HS-27A (cell line): ENCODE measurements at places on chromosomes 5 and 9.

- DNase-seq, result no peak
These were observed 156.4 kb upstream of the RASEF start for GRCh38 chr9:83219154-83219923.

GRCh38 chr5:6899221-6899620 lies 186.0 kb downstream of the TENT4A start:
- DNase-seq, result no peak

- no peak for DNase-seq
These were observed 219.9 kb upstream of the NREP start for GRCh38 chr5:111976705-111977435.

DNA sequence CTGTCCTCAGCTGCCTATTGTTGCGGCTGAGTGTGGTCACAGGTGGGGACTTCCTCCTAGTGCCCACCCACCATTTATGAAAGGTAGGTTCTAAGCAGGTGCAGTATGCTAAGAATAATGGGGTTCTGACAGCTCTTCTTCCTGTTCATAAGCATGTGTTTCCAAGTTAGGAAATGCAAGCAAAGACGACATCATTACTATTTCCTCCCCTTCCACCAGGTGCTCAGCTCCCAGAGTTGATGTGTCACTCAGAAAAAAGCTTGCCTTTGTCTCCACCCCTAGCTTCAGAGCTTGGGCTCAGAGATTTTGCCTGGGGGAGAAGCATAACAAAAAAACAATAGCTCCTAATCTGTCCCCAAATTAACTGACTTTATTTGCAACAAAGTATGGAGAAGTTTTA lies 1076.7 kb downstream of the NR2F1-AS1 start:
- DNase-seq, result no peak

GRCh38 chr9:12954441-12954840 lies 179.6 kb downstream of the LURAP1L start:
- no peak for DNase-seq

GRCh38 chr9:126448136-126448535 lies 121.5 kb downstream of the MVB12B start:
- DNase-seq, result no peak

GRCh38 chr9:71897577-71897976 lies 13.4 kb downstream of the ABHD17B start:
- no peak for DNase-seq

DNA sequence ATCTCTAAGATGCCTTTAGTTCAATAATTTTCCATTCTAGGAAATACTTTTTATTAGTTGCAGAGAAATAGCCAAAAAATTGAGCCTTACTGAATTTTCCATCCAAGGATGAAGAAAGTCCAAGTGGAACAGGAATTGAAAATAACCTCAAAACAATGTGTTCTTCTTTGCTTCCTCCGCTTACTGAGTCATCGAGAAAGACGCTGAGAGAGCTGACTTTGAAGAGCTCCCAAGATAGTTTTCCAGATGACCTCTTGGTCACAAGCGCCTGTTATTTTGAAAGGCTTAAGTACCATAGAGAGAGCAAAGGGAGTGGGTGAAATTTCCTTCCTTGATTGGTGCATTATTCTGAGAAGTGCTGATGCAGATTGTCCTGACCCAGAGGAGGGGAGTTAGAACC lies 253.5 kb upstream of the ATP10B start:
- no peak for DNase-seq

GRCh38 chr5:160477266-160477970 lies 55.8 kb downstream of the PTTG1 start:
- no peak for DNase-seq

DNA sequence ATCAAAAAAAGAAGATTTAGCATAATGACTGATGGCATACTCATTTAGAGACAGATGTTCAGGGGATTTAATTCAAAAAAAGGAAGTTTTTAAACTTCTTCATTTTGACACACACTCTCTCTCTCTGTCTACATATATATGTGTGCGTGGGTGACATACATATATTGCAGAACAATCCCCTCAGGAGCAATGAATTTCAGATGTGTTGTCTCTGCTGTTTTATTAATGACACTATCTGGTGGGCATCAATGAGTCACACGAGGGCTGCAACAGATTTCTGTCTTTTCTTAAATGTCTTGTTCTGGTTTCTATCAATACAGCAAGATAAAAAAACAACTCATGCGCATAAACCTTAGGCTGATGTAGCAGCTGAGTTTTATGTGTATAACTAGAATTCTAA lies 123.5 kb upstream of the SLCO6A1 start:
- DNase-seq, result no peak

DNA sequence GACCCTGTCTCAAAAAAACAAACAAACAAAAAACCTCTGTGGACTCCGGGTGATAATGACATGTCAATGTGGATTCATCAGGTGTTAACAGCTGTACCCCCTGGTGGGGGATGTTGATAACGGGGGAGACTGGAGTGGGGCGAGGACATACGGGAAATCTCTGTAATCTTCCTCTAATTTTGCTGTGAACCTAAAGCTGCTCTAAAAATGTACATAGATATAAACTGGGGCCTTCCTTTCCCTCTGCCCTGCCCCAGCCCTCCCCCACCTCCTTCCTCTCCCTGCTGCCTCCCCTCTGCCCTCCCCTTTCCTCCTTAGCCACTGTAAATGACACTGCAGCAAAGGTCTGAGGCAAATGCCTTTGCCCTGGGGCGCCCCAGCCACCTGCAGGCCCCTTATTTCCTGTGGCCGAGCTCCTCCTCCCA lies 1.4 kb upstream of the CEL start:
- no peak for DNase-seq

DNA sequence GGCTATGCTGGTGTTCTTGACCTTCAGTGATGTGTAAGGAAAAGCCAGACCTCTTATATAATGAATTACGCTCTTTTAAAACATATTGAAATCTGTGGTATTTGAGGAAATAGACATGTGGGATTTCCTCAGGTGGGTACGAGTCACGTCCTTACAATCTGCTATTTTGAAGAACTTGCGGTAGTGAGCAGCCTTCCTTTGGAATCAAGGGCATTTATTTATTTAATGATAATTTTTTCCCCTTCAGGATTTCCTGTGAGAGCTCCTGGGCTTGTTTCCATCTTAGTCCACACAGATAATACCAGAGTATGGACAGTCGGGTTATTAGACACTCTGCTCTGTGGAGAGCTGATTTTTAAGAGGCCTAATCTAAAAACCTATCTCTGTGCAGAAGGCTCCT lies 167.9 kb downstream of the ARHGEF28 start:
- DNase-seq, result no peak

DNA sequence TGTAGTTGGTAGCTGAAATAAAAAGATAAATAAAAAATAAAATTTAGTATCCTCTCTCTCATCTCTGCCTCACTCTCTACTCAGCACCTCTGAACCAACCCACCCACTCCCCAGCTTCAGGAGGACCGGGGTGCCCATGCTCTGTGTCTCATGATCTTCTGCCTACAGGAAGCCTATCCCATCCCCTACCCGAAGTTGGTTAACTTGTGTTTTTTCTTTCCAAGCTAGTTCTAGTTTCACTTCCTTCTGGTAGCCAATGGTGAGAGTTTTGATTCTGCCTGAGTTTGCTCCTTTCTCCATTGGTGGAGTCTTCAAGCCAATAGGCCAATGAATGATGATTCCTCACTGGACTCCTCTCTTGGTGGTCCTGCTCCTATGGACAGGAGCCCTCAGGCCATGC lies 32.1 kb downstream of the SNX24 start:
- DNase-seq, result no peak

GRCh38 chr5:137360607-137361006 lies 138.5 kb downstream of the SPOCK1 start:
- no peak for DNase-seq

DNA sequence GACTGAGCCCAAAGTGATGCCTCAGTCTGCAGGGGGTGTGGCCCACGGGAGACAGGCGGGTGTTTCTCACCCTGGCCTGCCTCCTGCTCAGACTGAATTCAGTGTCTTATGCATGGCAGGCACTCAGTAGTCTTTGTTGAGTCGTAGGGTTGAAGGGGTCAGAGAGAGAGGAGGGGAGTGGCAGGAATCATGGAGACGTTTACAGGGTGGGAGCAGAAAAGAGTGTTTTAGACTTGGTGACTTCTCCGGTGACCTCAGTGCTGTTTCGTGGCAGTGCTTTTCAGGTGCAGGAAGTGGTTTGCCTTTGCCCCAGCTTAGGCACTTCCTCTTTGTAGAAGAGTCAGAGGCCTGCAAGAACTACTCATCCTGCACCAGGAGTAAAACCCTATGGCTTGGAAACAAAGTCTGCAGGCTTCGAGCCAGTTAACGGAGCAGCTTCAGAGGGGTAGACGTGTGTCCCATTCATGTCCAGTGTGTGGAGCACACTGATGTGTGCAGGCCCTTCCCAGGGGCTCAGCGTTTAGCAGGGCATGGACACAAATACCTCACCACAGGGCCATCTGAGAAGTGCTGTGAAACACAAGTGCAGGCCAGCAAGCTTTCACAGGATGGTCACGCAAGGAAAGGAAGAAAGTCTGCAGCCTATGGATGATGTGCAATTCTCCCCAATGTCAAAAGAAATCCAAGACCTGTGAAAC lies 24.5 kb upstream of the SEMA4D start:
- DNase-seq, result no peak

DNA sequence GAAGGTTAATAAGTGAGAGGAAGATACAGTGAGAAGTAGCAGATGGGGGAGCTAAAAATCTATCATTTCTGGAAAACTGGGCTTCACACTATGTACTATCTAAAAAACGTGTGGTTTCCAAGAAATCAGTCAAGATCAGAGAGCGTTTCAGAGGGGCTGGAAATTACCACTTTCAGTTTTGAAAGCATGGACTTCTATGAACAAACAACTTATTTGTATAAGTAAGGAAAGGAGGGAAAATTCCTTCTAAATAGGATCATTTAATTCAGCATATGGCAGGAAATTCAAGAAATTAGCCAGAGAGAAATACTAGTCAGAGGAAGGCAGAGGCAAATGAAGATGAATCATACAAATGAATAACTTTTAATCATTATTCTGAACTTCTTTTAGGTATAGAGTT lies 11.3 kb downstream of the TNC start:
- DNase-seq, result no peak

DNA sequence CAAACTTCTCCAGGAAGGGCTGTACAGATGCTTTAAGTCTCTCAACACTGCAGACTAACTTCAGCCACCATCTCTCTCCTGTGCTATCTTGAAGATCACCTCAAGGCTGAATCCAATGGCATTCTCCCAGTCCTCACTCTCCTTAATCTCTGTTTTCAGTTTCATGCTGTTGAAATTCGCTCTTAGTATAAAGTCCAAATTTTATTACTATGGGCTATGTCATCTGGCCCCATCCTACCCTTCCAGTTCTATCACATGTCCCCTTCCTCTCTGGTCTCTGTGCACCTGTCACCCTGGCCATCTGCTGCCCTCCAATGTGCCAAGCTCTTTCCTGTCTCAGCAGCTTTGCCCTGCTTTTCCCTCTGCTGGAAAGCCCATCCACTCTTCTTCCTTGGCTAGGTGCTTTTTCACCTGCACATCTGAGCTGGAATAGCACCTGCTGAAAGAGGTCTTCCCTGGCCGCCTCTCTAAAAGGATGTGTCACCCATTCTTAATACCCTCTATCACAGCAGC lies 284.7 kb upstream of the MAP3K1 start:
- no peak for DNase-seq

- no peak for DNase-seq
These were observed 65.2 kb downstream of the TRIO start for GRCh38 chr5:14208071-14209021.

DNA sequence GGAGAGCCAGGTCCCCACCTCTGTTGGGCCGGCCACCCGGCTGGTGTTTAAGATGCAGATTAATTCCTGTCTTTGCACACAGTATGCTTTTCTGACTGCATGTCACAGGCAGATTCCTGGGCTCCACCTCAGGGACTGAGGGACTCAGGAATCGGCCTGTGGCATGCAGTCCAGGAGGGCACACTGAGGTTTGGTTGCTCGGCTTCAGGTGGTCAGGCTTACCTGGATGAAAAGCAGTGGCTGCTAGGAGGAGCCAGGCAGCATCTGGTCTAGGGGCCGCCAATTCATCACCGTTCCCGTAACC lies 1.1 kb downstream of the WDR5 start:
- DNase-seq, result no peak

DNA sequence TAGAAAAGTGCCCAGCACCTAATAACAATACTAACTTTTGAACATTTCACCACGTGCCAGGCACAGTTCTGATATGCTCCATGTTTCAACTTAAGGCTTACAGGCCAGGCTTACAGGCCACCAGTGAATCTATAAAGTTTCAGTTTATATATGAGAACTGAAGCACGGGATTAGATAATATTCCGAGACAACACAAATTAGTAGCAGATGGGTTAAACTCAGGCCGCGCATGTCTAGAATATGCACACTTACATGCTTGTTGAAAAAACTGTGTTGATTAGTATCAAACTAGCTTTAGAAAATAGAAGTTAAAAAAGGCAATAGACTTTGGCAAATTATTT lies 587.9 kb downstream of the MTRR start:
- DNase-seq, result no peak

GRCh38 chr9:115957585-115957984 lies 196.0 kb upstream of the PAPPA start:
- DNase-seq, result no peak

DNA sequence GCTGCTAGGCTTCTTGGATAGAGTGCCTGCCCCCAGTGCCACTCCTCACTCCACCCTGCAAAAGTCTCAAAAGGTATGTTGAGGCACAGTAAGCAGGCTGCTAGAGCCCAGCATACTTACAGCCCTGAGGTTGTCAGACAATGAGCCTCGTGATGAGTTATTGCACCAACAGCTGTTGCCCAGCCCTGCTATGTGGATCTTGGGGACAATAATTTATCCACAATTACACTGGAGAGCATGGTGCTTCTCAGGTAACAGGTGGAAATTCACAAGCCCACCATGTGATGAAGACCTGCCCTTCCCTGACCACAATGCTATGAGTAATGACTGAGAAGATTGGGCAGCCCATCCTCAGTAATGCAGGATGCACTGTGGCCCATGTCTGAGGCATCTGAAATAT lies 36.5 kb downstream of the KCNIP1 start:
- no peak for DNase-seq

DNA sequence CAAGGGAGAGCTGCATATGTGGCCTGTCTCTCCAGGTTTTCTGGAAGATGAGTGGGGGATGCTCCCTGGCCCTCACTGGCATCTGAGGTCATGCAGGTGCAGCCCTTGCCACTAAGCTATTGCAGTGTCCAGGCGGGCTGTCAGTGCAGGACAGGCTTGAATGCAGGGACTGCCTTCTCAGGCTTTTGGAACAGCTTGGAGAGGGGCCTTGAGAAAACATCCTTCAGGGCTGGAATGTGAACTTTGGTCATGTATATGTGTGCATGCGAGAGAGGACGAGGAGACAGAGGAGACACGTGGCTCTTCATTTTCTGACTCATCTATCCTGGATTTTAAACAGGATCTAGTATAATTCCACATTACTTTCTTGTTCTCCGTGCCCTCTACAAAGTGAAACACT lies 90.3 kb downstream of the MACROH2A1 start:
- no peak for DNase-seq

GRCh38 chr5:52840277-52841050 lies 52.7 kb downstream of the ITGA1 start:
- DNase-seq, result no peak

DNA sequence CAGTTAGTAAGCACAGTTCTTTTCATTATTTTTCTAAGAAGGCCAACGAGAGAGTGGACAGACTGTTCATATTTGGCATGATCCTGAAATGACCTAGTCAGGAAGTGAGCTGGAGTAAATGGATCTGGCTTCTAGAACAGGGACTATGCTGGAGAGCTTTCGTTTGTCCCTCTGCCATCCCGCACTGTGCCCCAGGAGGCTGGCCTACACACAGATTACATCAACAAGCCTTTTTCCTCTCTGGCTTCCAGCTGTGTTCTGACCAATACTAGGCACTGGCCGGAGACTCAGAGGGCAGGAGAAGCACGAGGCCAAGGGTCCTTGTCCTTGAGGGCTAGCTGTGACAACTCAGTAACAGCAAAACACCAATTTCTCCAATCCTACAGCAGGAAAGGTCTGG lies 127.8 kb downstream of the MED27 start:
- no peak for DNase-seq
